ENCODE measurements at places on chromosomes 11 and 22.

- DNase-seq = peak; percentile 74
Measured at GRCh38 chr11:117828611-117829368, 4.2 kb upstream of the FXYD2 start.

DNA sequence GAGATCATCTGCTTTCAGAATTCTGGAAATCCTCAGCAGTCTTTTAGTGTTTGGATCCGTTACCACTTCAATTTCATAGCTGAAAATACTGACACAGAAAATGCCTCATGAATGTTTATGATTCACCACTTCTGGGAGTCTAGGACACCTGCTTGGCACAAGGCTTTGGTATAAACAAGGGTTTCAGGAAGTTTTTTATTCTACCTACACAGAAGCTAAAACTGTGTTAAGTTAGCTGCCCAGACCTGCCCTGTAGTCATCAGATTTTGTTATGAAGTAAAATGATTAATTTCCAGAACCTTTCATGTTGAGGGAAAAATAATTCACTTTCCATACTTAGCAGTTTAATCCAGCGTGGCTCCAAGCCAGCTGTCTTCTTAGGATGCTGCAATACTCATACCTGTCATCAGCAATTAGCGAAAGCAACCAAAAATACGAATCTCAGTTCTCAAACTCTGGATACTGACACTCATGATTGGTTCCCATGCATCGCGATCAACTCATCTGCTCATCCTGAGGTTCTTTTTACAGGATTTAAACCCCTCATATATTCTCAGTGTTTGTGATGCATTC, 458.5 kb upstream of the CCDC90B start:
- no peak for DNase-seq

DNA sequence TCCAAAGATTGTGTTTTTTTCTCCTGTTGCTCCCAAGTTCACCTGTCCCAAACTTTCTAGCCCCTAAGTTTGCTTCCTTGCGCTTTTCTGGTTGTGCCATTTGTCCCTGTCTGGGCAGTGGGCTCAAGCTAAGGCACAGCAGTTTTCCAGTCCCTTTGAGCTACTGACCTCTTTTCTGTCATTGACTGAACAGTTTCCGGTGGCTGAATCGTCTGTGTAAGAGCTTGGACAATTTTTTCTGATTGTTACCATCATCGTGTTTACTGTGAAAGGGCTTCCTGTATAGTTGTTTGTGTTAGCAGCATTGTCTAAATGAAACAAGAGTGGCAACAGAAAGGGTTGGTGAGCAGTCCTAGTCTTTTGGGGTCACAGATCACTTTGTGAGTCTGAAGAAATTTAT, 49.8 kb downstream of the BMAL1 start:
- no peak for DNase-seq

DNA sequence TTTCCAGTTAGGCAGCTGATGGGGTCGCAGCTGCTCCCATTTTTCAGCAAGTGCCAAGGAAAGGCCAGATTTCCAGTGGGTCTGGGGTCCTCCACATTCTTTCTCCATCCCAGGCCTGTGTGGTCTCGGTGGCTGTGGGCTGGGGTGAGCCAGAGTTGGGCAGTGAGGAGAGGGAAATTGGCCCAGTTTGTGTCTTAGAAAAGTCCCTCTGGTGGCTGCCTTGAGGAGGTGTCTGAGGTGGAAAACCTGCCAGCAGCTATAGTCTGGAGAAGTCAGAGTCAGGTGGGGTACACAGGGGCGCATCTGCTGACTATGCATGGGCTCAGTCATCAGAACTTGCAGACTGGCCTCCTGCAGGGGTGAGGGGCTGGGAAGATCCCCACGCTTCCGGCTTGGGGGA, 30.5 kb downstream of the MRGPRD start:
- DNase-seq = peak; percentile 62

GRCh38 chr22:35418088-35418487, 18.1 kb downstream of the MCM5 start:
- no peak for DNase-seq

Data from GM13976 (cell line).